ENCODE measurements at places on chromosomes 2 and 18.

GRCh38 chr2:254241-254640 lies 9.6 kb downstream of the SH3YL1 start:
- no peak overlapping the region for H3K4me3 ChIP-seq
- peak overlapping the region; percentile 20 for H3K27ac ChIP-seq
- peaks cover 14% of the 10 kb centered on the region for H3K36me3 ChIP-seq
- peaks cover 4% of the 10 kb centered on the region for H3K4me1 ChIP-seq

DNA sequence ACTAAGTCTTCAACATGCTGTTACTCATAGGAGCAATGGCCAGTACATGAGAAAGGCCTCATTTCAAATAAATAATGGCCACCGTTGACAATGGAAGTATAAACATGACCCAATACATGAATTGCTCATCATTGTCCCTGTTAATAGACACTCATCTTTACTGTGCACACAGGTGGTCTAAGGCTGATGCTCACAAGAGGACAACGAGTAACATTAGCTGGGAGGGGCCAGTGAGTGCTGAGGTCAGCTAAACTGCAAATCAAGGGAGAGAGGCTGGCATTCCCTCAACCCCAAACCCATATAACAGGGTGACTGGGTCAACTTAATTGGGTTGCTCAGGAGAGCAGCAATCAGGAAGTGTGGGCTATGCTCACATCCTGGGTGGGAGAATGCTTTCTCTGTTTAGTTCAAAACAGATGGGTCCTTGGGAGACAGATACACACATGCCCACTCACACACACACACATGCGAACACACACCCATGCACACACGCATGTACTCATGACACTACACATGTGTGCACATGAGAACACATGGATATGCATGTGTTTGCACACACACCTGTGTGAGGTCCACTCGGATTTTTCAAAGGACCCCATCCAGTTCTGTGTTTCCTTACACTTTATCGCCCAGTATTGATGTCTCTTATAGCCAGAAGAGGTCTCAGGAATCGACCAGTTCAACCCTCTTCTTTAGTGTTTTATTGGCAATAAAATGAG lies 172.0 kb downstream of the INHBB start:
- H3K36me3 ChIP-seq, result no peaks in the 10 kb centered on the region
- no peaks in the 10 kb centered on the region for H3K4me1 ChIP-seq
- no peak for DNase-seq
- no peak overlapping the region for H3K4me3 ChIP-seq

- no peak overlapping the region for H3K27ac ChIP-seq
- peaks cover 10% of the 10 kb centered on the region for H3K27me3 ChIP-seq
- H3K36me3 ChIP-seq, result no peaks in the 10 kb centered on the region
- no peak for DNase-seq
- H3K4me1 ChIP-seq, result peaks cover 3% of the 10 kb centered on the region
Measured at GRCh38 chr18:47746615-47747014, 183.8 kb downstream of the SMAD2 start.

DNA sequence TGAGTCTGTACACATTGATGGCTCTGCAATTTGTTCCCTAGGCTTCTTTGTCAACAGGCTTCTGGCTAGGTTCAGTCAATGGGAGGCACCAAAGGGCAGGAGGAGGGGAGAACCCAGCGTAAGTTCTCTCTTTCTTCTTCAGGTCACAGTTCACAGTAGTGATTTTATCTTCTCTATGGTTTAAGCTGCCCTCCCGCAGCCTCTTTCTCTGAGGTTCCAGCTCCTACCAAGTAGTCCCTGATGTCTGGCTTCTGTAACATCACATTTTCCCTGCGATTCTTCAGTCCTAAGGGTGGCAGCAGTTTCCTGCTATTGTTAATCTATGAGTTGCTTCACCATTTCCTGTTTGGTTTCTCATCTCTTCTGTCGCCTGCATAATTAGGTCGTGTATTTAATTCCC lies 107.4 kb downstream of the CPO start:
- H3K36me3 ChIP-seq, result no peaks in the 10 kb centered on the region
- no peak overlapping the region for H3K4me3 ChIP-seq
- DNase-seq, result no peak
- no peak overlapping the region for H3K27ac ChIP-seq
- H3K27me3 ChIP-seq, result no peaks in the 10 kb centered on the region
- H3K4me1 ChIP-seq, result peaks cover 27% of the 10 kb centered on the region

Data from GM23338 (cell line).